Right ventricle myocardium inferior (tissue), 1 donor: ENCODE measurements at places on chromosomes 1 and 21.

DNA sequence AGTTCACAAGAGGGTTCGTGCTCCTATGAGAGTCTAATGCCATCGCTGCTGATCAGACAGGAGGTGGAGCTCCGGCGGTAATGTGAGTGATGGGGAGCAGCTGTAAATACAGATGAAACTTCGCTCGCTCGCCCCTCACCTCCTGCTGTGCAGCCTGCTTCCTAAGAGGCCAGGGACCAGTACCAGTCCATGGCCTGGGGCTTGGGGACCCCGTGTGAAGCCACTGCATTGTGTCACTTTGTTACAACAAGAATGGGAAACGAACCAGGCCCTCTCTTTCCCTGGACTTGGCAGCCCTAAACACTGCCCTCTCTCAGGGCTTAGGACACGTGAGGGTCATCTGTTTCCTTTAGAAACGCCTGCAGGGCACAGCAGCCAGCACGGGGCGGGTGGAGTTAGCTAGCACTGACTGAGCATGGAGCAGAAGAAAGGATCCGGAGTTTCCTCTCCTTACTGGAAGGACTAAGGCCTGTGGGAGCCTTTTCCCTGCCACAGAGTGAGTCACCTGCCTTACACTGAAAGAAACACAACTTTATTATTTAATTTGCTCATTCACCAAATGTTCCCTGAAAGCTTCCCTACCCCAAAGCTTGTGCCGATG, 185.2 kb upstream of the TMEM51 start:
- no peak for DNase-seq

DNA sequence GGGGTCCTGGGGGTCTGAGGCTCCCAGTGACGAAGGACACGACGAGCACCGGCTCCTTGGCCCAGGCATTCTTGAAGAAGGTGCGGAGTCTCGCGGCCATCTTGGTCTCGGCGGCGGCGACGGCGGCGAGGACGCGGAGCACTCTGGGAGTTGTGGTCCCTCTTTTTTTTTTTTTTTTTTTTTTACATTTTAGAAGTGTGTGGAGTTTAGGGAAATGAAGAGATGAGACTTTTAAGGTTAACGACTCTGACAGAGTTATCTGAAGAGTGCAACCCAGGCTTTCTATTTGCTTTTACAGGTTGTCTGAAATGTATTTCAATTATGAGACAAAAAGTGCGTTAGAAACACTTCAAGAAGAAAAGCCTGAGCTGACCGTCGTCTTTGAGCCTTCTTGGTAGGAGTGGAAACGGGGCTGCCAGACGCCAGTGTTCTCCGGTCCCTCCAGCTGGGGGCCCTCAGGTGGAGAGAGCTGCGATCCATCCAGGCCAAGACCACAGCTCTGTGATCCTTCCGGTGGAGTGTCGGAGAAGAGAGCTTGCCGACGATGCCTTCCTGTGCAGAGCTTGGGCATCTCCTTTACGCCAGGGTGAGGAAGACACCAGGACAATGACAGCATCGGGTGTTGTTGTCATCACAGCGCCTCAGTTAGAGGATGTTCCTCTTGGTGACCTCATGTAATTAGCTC, 9.7 kb downstream of the OR2B11 start:
- DNase-seq, result peak; percentile 89

DNA sequence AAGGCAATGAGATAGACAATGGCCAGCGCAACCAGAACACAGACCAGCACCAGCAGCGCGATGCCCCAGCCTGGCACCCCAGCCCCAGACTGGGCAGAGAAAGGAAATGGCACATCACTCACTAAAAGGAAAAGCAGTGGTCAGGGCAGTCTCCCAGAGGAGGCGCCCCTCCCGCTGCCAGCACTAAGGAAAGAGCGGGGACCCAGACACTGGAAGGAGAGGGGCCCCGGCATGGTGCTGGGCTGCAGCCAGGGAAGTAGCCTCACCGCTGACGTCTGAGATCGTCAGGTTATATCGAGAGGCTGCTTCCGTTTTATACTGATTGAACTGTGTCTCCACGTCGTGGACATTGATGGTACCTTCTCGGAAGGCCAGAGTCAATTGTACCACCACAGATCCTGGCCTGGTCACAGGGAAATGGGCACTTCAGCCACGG, 13.8 kb downstream of the TRIM46 start:
- no peak for DNase-seq

GRCh38 chr1:23019863-23020625, 776 bp downstream of the KDM1A start:
- peak; percentile 59 for DNase-seq

DNA sequence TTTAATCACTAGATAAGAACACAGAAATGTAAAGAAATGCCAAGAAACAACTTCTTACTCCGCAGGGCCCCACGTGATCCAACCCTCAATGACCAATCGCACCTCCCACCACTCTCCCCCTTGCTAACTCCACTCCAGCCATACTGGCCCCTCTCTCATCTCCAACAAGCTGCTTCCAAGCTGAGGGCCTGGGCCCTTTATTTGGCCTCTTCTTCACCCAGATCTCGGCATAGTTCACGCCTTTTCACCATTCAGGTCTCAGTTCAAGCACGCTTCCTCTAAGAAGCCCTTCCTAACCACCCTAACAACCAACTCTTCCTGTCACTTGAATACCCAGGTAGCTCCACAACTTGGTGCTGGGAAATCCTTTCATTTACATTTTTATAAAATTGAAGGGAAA, 110.7 kb downstream of the TGFBR3 start:
- DNase-seq, result no peak

- DNase-seq, result no peak
Measured at GRCh38 chr1:151106894-151107293, 36.3 kb downstream of the GABPB2 start.

- no peak for DNase-seq
Measured at GRCh38 chr1:58939146-58939545, 155.3 kb upstream of the JUN start.

DNA sequence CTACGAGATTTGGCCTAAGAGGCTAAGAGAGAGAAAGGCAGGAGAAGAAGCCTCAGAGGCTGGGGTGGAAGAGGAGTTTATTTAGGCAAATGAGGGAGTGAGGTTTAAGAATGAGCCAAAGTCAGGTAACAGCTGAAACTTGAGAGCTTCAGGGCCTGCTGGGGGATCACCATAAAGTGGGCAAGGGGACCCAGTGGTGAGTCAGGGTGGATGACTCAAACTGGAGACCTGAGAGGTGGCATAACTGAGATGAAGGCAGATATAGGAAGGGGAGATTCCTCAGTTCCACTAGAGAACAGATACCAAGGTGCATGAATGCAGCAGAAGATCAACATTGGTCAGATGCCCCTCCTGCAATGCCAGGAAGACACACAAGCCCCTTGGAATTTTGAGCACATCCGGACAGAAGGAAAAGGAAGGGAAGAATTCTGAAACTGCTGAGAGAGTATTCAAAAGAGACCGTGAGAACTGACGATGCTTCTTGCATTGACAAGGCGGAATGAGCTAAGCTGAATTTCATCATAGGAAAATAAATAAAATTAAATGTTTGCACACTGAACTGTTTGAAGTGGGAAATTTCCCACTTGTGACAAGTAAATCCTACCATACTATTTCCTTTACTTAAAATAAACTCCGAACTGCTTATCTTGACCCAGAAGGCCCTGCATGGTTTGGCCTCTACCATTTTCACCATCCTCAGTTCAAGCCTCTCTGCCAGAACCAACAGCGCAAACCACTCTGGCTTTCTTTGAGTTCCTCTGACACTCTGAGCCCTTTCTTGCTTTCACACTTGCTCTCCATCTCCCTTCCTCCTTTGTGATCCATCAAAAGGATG, 94.1 kb downstream of the NMNAT2 start:
- no peak for DNase-seq

GRCh38 chr21:35414507-35415139, 365.5 kb upstream of the RUNX1 start:
- no peak for DNase-seq

GRCh38 chr1:208841436-208841835, 597.3 kb upstream of the PLXNA2 start:
- no peak for DNase-seq

DNA sequence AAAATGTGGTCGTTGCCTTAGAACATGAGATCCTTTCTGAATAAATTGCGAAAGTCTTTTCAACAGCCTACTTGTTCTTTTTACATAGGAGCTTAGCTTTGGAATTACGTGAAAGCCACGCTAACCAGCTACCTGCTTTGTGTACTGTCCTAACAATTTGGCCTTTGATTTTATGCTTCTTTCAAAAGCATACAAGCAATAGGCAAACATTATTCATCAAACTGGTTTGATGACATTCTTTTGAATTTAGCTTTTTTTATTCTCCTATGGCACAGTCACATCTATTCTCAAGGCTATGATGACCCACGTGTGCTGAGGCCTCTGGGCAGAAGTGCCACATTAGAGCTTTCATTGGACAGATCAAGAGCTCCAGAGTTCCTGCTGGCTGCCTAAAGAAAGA, 178.0 kb upstream of the DPT start:
- DNase-seq, result no peak

DNA sequence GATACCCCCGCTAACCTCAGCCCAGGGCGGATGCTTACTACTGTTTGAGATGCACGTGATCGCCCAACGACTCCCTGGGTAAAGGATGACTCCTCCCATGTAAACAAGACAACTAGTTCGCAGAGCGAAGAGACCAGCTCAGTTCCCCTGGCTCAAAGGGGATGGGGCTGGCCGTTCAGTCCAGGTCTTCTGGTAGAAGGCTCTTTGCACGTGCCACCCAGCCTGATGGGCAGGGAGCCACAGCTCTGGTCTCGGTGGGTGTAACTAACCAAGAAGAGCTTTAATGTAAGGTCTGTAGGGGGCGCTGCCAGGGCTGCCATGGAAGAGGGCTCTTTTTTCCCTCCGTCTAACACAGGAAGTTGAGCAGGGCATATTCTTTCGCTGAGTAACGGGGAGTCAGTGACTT, 49.4 kb upstream of the PARP1 start:
- DNase-seq, result no peak

DNA sequence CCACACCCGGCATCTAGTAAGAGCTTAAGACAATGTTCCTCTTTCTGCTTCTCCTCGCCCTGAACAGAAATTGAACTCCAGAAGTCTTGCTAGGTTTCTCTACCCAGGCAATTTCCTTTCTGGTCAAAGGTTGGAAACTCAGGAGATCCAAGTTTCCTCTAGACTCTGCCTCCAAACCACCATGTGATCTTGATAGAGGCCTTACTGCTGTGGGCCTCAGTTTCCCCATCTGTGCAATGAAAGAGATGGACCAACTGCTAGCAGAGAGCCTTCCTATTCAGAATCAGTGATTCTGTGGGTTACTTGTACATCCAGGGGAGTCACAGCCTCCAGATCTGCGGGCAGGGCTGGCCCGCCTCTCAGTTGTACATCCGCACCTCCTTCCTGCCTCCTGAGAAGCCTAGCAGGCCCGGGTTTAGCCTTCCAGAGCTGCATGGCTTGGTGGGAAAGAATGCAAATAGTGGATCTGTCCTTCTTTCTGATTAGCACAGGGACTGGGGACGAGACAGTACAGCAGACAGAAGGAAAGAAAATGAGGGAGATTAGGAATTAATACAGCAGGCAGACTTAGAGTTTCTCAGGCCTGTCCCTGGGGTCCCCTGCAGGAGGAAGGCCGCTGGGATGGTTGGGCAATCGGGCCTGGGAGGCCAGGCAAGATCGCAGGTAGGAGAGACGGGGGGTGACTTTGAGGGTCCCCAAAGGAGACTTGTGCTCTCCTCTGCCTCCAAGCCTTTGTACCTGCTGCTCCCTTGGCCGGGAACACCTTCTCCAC, 83.9 kb downstream of the PAX7 start:
- no peak for DNase-seq

DNA sequence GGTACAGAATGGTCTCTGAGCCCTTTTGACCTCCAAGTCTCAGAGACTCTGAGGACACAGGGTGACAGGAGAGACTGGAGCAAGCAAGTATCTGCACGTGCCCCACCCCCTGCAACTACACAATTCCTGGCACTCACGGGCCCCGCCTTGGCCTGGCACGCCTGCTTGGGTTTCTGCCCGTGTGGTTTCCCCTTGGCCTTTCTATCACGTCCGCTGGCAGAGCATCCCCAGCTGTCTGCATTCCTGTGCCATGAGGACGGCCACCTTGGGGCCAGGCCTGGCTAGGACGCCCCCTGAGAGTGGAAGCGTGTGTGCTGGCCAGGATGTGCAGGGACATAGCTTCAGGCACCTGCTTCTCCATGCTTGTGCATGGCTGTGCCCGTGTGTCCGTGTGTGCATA, 14.3 kb upstream of the EDN2 start:
- DNase-seq, result peak; percentile 81
